ENCODE measurements at places on chromosomes 13 and 19. TPM values are rescaled to one million over a fixed set of nuclear protein-coding genes. Genes with fewer than 3 reads are reported as not detected.

- H3K4me3 ChIP-seq: no peak overlapping the region
- H3K36me3 ChIP-seq: no peaks in the 10 kb centered on the region
- no peak for DNase-seq
- no peak overlapping the region for H3K27ac ChIP-seq
These were observed 181.0 kb upstream of the GPR12 start for GRCh38 chr13:26941345-26942174.

Gene SSC5D
- 1.6 TPM for total RNA-seq

GRCh38 chr13:104898484-104898883 is 1637.0 kb downstream of the EFNB2 start:
- H3K4me1 ChIP-seq: no peaks in the 10 kb centered on the region
- DNase-seq: no peak
- no peaks in the 10 kb centered on the region for H3K36me3 ChIP-seq
- no peak overlapping the region for H3K4me3 ChIP-seq
- no peaks in the 10 kb centered on the region for H3K27me3 ChIP-seq

Gene ZNF439
- 2.0 TPM for total RNA-seq

Gene ZNF534
- total RNA-seq: 0.22 TPM
